NCI-H2107 (cell line): ENCODE measurements at places on chromosomes 11 and 22.

DNA sequence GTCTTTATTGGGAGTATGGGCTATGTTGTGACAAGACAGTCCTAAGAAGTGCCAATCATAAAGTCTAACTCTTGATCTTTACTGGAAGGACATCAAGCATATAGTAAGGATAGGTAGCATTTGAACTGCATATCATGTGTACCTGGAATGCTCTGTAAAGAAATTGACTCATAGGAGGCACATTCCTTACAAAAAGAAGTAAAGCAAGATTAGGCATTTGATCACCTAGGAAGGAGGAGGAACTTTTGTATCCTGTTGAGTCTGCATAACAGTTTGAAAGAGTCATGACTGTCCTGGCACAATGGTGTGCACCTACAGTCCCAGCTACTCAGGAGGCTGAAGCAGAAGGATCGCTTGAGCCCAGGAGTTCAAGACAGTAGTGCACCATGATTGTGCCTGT lies 42.2 kb upstream of the DNAJB7 start:
- no peak for DNase-seq

- DNase-seq = no peak
Measured at GRCh38 chr22:44409211-44409973, 88.6 kb downstream of the RTL6 start.

DNA sequence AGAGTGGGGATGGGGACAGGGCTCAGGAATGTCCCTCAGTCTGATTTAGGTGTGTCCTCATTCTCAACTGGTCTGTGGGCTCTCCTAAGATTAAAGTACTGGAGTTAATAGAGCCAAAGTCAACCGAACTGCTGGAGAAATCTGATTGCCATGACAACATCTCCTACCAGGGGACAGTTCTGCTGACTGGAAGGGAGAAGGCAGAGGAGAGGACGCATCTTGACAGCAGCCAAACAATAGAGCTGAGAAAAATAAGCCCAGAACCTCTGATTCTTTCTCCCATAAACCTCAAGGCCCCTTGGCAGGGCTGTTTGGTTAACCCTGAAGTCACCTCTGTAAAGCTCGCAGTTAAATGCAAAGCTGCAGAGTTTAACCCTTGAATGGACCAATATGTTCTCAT lies 2.8 kb downstream of the KCTD14 start:
- DNase-seq = no peak

- DNase-seq = peak; percentile 32
Measured at GRCh38 chr22:35835998-35836691, 118.5 kb downstream of the APOL5 start.

DNA sequence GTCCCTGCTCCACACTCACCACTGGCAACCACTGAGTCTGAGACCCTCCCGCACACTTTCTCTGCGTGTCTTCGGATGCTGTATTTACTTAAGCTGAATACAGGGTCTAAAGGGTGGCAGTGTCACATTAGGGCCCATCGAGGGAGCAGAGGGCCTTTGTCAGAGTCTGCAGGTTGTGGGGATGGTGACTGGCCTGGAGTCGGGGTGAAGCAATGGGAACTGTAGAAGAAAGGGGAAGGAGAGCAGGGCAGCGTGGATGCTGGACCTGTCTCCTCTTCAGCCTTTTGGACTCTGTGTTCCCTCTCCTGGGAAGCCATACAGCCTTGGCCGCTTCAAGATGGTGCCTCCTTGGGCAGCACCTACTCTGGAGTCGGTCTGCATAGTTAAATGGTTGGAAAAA lies 61.1 kb downstream of the ZBTB16 start:
- no peak for DNase-seq

DNA sequence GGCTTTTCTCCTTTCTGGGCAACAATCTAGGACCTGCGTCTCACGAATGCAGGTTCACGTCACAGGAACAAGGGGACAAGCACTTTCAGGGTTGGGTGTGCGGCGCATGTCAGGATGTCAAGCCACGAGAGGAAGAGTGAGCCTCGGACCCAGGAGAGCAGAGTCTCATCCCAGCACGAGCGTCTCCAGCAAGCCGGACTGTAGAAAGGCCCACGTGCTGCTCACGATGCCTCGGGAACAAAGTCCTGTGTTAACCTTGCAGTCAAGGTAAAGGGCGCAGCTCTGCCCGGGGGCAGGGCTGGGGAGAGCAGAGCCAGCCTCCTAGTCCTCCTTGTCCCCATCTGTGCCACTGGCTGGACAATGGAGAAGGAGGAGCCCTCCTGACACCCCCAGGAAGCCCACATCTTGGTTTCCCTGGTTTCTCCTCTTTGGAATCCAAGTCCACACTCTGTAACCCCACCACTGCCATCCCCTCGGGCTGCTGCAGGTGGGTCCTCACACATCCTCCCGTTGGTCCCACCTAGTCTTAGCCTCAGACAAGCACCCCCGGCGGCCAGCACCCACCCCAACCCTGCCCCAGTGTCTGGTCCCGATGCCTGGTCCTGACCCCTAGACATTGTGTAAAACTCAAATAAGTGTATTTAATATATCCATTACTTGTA lies 63.4 kb downstream of the CELSR1 start:
- no peak for DNase-seq

DNA sequence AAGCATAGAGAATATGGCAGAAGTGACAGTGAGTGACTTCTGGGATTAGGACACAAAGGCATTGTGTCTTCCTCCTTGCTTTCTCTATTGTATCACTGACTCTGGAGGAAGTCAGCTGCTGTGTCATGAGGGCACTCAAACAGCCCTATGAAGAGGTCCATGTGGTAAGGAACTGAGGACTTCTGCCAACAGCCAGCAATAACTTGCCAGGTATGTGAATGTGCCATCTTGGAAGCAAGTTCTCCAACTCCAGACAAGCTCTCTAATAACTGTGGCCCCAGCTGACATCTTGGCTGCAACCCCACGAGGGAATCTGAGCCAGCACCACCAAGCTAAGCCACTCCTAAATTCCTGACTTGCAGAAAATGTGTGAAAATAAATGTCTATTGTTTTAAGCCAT lies 83.6 kb upstream of the ZBED5 start:
- no peak for DNase-seq

DNA sequence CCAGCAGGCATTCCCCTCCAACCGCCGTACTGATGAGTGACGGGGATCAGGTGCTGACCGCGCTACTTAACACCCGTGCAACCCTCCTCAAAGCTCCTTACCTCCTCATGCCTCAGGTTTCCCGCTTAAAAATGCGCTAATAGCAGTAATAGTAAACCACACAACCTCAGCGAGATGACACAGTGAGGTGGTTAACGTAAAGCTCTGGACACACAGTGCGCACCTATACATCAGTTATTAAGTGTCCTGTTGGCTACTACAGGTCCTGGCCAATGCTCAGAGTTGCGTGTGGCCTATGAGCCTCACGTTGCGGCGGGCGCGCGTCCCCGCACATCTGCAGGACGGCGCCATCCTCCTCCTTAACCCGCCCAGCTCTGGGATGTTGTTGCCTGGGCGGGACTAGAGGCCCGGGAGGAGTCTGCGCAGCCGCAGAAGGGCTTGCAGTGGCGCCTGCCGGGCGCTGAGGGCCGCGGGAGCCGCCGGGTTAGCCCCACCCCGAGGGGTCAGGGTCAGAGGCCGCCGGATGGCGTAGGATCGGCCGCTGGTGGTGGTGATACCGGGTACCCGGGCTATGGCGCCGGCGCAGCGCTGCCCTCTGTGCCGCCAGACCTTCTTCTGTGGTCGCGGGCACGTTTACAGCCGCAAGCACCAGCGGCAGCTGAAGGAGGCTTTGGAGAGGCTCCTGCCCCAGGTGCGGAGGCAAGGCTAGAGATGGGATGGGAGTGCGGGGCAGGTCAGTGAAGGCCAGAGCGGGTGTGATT lies at the start of gene CENATAC:
TSS of gene CENATAC (plus strand) at position 512 of the 761 bp plus-strand sequence. CDS start at position 572, 60 bp downstream.
- peak; percentile 55 for DNase-seq

DNA sequence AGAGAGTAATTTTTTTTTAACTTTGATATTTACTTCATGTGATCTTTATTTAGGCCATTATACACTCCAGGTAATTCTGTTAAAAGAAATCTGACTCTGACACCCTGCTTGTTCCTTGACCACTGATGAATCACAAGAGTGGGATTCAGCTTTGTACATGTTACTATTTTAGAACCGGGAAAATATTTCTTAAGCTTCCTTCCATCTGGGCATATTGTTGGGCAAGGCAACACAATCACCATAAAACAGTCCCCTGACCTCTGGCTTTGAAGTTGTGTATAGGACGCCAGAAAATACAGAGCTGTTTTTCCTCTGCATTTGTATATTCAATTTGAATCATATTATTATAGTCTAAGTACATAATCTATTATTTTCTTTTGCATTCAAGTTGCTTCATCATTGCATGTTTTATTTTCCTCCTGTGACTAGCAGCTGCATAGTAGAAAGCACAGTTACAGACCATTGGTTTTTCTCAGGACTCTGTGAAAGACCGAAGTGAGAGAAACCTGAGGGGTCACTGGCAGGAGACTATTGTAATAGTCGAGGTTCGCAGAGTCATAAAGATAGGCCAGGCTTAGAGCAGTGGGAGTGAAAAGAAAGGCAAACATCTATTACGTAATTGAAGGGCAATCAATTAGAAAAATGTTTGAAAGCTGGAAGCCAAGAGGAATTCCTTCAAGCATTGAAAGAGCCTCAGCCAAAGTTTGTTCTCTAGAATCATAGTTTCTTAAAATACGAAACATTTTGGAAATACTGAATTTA lies 51.8 kb upstream of the SLC36A4 start:
- DNase-seq = no peak

DNA sequence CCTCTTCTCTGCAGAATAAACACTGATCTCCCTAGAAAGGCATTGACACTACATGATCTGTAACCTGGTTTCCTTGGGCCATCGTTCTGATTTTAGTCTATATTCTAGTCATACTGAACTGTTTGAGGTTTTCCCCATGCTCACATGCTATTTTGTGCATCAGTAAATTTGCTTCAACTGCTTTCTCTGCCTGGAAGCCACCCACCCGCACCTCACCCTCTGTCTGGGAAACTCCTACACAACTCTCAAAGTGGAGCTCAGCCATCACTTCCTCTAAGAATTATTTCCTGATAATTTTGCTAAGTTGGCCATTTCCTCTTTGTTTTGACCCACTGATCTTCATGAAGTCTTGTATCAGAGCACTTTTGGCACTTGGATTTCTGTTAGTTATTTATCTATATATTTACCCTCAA lies 36.1 kb downstream of the MMP20 start:
- no peak for DNase-seq

- no peak for DNase-seq
Measured at GRCh38 chr22:43006753-43007152, 8.2 kb downstream of the PACSIN2 start.

DNA sequence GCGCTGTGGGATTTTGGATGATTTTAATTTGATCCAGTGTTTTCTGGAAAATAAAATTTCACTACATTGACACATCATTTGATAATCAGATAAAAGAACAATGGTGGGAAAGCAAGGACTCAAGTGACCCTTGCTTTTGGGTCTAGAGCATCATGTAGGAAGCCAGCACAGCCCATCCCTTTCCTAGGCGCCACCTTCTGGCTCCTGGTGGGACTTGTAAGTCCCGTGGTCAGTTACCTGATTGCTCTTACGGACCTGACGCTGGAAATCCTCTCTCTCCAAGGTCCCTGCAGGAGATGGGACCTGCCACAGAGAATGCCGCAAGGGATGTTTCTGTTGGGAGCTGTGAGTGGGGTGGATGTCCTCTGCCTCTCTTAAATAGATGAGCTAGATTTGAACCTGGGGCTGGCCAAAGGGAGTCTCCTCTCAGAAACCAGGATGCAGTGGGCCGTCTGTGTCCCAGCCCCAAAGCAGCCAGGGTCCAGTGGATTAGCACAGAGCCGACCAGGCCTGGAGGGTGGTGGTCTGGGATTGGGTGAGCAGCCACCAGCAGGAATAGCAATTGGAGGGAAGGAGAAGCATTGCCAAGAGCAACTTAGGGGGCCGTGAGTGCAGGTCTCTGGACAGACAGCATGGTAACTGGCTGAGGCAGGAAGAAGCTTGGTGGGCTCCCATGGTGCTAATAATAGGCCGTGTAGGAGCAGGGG lies 21.7 kb downstream of the TIMP3 start:
- no peak for DNase-seq

DNA sequence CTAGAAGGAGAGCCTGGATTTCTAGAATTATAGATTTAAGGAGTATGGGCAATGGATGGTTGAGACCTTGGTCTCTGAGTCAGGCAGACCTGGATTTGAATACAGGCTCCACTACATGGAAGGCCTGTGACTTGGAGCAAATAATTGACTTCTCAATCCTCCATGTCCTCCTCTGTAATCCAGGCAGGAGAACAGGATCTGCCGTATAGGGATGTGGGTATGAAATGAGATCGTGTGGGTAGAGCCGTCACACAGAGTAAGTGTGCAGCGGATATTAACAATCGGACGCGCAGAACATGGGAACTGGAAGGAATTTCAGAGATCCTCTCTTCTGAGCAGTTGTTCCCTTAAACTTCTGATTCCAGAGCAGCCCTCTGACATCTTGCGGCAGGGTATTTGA lies 11.5 kb upstream of the TMPRSS13 start:
- no peak for DNase-seq

- DNase-seq = no peak
Measured at GRCh38 chr11:32658639-32659406, 75.2 kb downstream of the EIF3M start.

GRCh38 chr11:111456859-111457730 lies 55.1 kb downstream of the BTG4 start:
- no peak for DNase-seq
